ENCODE measurements at places on chromosomes 12 and 14.

GRCh38 chr14:99590746-99591555, 13.1 kb downstream of the CCDC85C start:
- DNase-seq: no peak

- no peak for DNase-seq
Measured at GRCh38 chr14:92317511-92317910, 5.5 kb upstream of the SLC24A4 start.

- DNase-seq: no peak
Measured at GRCh38 chr14:61255968-61256367, 25.2 kb downstream of the TMEM30B start.

GRCh38 chr12:77685901-77686300, 144.8 kb upstream of the NAV3 start:
- no peak for DNase-seq

DNA sequence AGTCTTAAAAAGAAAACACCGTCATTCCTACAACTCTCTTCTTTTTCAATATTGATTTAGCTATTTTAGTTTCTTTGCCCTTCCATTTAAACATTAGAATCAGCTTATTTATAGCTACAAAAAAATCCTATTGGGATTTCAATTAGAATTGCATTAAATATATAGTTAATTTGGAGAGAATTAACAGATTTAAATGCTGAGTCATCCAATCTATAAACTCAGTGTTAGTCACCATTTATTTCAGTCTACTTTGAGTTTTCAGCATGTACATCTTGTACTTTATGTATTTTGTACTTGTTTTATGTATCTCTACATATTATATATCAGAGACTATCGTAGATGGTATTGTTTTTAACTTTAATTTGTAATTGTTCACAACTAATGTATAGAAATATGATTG, 460.0 kb downstream of the KCNH5 start:
- no peak for DNase-seq

GRCh38 chr12:3622822-3623690, 129.9 kb downstream of the CRACR2A start:
- no peak for DNase-seq

GRCh38 chr14:23093991-23094665, 808 bp downstream of the ACIN1 start:
- DNase-seq: no peak

DNA sequence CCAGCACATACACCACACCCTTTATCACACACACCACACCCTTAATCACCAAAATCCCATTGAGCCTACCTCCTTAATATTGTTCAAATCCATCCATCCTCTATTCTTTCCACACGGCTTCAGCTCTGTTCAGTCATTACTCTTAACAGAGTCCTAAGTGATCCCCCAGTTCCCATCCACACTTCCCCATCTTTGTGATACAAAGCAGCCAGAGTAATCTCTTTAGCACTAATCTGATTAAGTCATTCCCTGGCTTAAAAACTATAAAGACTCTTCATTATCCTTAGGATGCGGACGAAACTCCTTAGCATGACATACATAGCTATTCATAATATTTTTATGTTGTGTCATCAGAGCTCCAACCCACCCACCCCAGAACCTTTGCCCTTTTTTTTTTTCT, 14.7 kb upstream of the MFAP5 start:
- no peak for DNase-seq

DNA sequence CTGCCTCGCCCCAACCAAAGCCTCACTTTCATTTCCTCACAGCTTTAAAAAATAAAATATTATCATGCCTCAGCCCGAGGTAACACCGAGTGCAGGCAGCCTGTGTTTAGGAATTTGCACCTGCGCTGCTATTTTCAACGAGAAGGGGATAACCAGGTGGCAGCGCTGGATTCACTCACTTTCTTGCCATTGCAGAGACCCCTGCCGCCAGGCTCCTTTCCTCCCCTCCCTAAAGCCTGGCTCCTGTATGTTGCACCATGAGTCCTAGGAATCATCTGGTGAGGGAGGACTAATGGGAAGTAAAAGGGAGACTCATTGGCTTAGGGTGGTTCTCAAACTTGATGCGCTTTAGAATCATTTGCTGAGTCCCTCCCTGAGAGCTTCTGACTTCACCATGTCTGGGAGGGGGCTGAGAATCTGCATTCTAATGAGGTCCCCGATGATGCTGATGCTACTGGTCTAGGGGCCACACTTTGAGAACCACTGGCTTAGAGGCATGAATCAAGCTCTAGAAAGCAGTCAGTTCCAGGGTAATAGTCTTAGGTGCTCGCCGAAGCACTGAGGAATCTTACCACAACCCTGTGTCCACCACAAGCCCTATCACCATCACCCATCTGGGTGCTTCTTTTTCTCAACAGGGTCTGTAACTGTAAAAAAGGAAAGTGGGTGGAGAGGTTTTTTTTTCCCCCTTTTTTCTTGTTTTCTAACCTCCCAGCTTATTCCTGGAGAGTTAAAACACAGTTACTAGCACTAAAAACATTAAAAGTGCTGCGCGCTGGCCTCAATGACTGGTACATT, 83.8 kb downstream of the SLC38A1 start:
- no peak for DNase-seq

DNA sequence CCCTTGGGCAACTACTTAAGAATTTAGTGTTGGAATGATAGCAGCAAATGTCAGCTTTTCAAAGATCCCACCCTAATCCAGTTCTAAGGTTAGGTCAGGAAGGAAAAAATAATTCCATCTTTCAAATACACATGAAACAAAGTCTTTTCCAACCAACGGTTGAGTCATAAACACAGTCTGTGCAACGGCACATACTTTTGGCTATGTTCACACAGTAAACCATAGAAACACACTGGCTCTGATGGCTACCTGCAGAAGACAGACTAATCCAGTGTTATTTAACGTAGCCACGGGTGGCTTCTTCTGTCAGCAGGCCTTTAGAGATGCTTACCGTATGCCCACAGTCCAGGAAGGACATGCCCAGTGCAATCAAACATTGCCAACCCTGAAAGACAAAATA, 35.7 kb downstream of the HIGD1C start:
- DNase-seq: no peak
